Fibroblast of skin of left biceps (primary cell): ENCODE measurements at places on chromosomes 2 and 18.

DNA sequence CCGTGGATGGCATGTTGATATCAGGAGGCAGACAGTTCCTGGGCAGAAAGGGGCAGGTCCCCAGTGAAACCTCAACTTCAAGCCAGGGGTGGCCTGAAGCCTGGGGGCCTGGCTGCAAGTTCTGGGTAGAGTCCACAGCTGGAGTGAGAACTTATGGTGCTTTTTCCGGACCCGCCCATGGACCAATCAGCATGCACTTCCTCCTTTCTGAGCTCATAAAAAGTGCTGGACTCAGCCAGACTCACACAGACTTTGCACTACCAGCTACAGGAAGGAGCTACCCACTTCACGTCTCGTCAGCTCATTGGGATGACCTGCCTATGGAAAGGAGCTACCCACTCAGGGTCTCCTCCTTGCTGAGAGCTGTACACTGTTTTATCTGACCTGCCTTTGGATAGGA lies 183.1 kb upstream of the MC4R start:
- DNase-seq: no peak

DNA sequence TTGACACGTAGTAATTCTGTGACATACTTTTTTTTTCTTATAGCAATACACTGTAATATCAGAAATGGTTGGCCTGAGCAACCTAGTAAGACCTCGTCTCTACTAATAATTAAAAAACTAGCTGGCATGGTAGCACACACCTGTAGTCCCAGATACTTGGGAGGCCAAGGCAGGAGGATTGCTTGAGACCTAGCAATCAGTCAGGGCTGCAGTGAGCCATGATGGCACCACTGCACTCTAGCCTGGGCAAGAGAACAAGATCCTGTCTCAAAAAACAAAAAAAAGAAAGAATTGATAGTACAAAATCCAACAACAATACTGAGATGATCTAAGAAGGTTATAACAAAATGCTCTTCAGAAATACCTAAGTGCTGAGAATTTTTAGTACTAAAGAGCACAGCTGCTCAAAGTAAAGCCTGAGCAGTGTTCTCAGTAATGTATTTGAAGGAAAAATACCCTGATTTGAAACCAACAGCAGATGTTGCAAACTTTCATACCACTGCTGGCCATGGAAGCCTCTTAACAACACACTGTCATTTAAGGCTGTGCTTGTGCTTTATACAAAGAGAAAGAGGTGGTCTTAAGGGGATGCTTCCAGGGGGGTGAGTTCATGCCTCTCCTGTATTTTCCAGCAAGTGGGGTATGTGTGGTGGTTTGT lies 132.6 kb upstream of the CDCA7 start:
- DNase-seq: no peak

GRCh38 chr2:206942592-206943478 lies 3.5 kb downstream of the CPO start:
- no peak for DNase-seq

GRCh38 chr2:217736776-217737550 lies 265.8 kb downstream of the TNS1 start:
- no peak for DNase-seq

GRCh38 chr2:230170532-230170931 lies 49.3 kb downstream of the SP110 start:
- no peak for DNase-seq

GRCh38 chr18:61955644-61956043 lies 62.8 kb upstream of the RNF152 start:
- no peak for DNase-seq

- DNase-seq: no peak
These were observed 82.6 kb downstream of the EN1 start for GRCh38 chr2:118764855-118765254.

DNA sequence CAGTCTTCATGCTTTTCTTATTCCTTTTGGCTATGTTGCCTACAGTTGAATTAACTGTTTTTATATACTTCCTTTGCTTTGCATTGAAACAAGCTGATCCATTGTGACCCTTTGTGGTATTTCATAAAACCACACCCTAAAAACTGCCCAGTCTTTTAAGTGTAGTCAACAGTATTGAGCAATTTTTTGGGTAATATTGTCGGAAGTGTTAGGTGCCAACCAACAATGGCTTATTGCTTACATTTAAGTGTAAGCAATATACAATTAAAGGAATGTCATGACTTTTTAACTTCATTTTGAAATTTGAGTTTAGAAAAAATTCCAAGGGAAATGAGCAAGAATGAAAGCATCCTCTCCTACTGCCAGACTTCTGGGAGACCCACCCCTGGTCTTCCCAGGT lies 174.1 kb downstream of the NEDD4L start:
- DNase-seq: no peak

- DNase-seq: no peak
These were observed 489.5 kb downstream of the TNS1 start for GRCh38 chr2:217513258-217513657.

GRCh38 chr2:124755386-124755785 lies 730.3 kb downstream of the CNTNAP5 start:
- no peak for DNase-seq

GRCh38 chr2:126253669-126254068 lies 402.3 kb upstream of the GYPC start:
- no peak for DNase-seq

DNA sequence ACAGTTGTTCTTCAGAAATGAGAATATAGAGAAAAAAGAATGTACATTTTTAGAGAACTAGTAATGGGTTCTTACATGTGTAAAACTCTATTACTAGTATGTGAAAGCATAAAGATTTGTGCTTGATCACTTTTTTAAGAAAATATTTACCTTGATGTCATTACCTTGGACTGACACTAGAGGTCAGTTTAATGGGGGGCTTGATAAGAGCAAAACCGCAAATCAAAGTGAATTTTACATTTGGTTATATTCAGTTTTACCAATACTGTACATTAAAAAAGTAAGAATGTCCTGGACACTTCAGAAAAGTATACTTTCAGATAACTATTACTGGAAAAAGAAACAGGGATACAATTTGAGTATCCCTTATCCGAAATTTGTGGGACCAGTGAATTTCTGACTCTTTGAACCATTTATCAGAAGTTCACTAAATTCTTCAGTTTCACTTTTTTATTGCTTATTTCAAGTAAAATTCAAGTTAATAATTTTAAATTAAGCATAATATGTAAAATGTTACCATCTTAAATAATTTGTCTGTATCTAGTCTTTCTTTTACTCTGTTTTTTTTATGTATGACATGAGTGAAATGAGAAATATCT lies 1149.5 kb downstream of the DSC3 start:
- no peak for DNase-seq

DNA sequence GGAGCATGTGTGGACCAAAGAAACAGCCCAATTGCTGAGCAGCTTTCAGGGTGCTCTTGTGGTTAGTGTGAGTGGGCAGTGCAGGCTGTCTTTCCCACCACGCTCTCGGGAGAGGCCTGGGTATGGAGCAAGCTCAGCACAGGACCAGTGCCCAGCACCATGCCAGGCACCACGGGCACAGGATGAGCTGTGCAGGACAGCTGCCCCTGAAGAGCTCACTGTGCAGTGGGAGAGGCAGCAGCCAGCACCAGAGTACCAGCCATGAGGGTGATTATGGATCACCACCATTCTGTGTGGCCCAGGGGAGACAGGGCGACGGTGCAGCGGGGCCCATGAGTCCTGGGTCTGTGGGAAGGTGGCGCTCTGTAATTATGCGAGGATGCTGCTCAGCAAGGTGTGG lies 29.7 kb upstream of the FAHD2A start:
- DNase-seq: no peak

DNA sequence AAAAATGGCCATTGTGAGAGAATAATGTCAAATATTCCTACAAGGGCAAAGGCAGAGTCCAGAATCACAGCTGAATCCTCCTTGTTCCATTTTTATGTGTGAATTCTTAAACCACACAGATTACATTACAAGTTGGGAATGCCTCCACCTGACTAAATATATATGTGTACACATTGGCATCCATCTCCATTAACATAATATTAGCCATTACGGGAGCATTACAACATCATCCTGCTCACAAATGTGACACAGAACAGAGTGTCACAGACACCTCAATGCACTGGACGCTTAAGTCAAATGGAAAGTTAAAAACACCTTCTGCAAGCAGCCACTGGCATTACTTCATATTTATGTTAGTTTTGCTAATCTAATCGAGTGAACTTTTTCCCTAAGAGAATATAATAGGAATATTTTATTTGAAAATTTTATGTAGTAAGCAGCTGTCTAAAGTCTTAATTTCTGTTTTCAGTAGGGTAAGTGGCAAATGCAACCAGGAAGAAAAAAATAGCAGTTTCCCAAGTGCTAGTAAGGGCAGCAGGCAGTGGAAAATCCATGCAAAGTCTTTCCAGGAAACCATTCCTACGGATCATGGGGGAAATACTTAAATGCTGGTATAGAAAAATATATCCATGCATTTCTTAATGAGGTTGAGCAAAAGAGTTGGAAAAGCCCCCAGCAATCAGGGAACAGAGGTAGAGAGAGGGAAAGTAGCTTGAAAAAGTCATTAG lies 255.6 kb downstream of the OSR1 start:
- DNase-seq: no peak

GRCh38 chr2:145146691-145147090 lies 626.8 kb upstream of the ZEB2 start:
- no peak for DNase-seq

DNA sequence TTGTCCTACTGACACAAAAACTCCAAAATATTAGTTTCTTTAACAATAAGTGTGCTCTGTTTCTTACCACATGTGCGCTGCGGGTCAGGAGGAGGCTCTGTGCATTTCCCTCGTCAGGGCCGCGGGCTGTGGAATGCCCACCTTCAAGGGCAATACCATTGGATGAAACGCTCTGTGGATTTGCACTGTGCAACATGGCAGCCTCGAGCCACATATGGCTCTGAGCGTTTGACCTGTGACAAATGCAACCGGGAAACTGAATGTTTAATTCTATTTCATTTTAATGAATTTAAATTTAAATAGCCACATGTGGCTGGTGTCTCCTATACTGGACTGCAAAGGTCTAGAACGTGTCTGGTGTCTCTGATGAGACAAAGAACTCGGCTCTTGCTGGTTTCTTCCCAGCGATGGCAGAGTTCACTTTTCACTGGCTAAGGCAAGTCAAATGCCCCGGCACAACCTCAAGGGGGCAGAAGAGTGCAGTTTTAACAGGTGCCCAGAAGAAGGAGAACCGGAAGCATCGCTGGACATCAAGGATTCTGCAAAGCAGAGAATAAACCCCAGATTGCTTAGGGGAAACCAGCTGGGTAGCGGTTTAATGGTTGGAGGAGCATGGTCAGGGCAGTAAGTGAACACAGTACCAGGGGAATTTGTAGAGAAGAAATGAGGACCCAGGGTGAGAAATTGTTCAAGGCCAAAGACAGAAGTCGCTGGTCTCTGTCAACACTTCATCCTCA lies 37.0 kb upstream of the TMEM18 start:
- peak; percentile 4 for DNase-seq

- no peak for DNase-seq
These were observed 248.4 kb upstream of the MEIS1 start for GRCh38 chr2:66186537-66186936.

- DNase-seq: no peak
These were observed 2.8 kb downstream of the KCNIP3 start for GRCh38 chr2:95299961-95300360.

DNA sequence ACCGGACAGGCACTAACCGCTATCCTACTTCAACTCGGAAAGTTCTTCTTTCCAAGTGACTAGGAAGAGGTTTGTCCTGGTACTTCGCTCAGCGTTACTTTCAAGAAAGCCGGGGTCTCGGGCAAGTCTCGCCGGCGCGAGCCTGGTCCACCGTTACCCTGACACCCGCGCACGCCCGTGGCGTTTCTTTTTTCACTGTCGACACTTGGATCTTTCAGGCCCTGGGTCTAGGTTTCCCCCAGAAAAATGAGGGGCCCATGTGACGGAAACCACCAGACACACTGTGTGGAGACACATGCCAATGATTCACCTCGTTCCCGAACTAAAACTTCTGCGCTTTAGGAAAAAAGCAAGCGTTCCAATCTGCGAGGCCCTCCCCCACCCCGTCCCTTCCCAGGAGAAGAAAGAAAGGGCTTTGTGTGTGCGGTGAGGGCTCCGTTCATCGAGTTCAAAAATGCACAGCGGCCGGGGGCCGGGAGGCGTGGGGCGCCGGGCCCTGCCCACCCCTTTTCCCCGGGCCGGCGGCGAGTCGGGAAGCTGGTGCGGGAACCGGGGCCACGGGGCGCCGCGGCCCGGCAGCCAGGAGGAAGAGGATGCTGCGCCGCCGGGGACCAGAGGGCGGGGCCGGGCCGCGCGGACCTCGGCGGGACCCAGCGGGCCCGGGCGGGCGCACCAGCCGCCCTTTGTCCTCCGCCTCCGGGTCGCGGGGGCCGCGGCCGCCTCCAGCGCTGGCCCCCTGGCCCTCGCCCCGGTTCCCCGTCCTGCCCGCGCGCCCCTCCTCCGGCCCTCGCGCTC lies 2.6 kb downstream of the ZNF521 start:
- DNase-seq: no peak

DNA sequence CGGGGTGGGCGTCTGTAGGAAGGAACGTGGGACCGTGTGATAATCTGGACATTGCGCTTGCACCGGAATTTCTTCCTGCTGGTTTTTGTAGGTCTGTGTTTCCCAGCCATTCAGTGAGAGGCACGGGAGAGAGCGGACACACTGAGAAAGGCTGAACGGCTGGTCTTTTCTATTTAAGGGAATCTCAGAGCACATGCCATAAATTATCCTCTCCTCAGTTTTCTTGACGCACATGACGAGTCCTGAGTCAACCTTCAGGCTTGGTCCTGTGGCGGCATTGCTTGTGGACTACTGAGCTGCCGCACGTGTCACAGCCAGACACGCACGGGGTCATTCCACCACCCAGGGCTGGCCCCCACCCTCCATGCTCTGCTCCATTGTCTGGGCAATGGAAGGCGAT lies 519.3 kb upstream of the ID2 start:
- no peak for DNase-seq

- DNase-seq: no peak
These were observed 417.5 kb upstream of the HS6ST1 start for GRCh38 chr2:128736046-128736688.

DNA sequence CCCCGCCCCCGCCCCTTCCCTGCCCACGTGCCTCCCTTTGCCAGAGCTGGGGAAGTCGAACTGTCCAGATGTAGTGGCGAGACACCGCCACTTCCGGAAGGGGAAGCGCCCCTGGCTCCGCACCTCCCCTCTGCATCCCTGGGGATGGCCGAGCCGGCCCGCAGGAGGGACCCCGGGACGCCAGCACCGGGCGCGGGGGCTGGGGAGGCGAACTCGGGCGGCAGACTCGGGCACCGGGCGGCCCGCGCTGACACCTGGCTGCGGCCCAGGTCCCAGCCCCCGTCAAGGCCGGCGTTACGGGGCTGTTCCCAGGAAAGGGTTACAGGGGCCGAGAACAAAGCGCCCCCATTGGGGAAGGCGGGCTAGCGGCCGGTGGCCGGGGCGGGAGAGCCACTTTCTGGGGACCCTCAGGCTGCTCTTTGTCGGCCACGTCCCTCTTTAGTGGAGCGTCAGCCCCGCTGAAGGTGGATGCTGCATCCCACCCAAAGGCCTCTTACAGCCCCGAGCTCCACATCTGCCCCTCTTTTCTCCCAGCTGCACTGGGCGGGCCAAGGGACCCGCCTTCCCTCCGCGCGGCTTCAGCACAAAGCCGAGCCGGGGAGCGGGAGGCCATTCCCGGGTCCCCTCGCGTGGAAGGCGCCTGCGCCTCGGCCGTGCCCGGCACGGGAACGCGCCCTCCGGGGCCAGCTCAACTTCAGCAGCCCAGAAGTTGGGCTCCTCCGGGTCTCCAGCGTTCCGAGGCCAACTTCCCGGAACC lies 1.3 kb downstream of the SDC1 start:
- no peak for DNase-seq

GRCh38 chr2:218618102-218618860 lies 10.6 kb downstream of the PLCD4 start:
- DNase-seq: no peak

GRCh38 chr2:172792711-172793110 lies 57.1 kb downstream of the RAPGEF4 start:
- DNase-seq: no peak
